H54 (cell line): ENCODE measurements at places on chromosomes 12 and 14.

- peak; percentile 30 for DNase-seq
These were observed 99.6 kb downstream of the RIN3 start for GRCh38 chr14:92613008-92613658.

DNA sequence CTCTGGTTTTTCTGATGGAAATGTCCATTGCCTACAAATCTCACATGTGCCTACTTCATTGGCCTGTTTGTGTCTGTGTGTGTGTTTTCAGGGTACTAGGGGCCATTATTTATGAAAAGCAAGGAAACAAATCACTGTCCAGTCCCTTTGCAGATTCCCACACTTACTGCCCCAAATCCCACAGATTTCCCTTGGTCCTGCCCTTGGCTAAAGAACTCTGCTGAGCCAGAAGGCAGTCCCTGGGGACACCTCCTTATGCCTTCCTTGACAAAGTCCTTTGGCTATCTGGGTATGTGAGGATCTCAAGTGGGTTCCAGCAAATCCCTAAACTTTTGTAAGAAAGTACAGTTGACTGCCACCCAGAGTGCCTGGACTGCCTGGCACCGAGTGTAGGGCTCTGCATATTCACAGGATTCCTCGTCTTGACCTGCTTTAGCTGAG lies 388.1 kb downstream of the BCAT1 start:
- DNase-seq = no peak

DNA sequence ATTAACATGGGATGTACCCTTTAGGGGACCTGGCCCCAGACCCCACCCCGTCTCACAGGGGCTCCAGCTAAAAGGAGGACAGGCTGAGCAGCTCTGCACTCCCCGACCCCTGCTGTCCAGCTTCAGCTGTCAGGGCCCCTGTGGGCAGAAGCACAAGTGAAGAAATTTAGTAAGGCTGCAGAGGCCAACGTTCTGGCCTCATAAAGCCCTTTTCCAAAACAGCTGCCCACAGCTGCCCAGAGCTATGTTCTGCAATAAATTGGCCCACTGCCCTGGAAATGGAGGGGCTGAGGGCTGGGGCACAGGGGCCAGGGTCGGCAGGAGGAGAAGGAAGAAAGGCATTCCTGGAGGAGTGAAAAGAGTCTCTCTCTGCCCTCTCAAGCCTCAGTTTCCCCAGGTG lies 357.1 kb downstream of the BCL11B start:
- no peak for DNase-seq

GRCh38 chr14:101557321-101557695 lies 4.0 kb upstream of the DIO3 start:
- DNase-seq = no peak

DNA sequence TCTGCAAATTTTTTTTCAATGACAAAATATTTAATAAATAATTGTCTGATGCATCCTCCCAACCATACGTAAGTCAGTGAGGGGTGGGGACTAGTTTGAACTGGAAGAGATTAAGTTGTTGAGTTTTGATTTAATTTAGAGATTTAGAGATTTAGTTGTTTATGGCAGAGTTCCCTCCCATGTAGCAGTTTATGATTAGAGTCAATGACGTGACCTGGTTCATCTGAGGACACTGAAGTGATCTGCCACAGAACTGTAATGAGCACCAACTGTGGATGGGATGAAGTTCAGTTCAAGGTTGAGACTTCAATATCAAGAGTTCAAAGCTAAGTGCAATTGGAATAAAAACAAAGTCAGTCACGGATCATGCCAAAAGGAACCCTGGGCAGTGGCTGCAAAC lies 609.3 kb downstream of the NOVA1 start:
- no peak for DNase-seq

GRCh38 chr12:38162013-38162412 lies 154.6 kb upstream of the ALG10B start:
- DNase-seq = no peak

DNA sequence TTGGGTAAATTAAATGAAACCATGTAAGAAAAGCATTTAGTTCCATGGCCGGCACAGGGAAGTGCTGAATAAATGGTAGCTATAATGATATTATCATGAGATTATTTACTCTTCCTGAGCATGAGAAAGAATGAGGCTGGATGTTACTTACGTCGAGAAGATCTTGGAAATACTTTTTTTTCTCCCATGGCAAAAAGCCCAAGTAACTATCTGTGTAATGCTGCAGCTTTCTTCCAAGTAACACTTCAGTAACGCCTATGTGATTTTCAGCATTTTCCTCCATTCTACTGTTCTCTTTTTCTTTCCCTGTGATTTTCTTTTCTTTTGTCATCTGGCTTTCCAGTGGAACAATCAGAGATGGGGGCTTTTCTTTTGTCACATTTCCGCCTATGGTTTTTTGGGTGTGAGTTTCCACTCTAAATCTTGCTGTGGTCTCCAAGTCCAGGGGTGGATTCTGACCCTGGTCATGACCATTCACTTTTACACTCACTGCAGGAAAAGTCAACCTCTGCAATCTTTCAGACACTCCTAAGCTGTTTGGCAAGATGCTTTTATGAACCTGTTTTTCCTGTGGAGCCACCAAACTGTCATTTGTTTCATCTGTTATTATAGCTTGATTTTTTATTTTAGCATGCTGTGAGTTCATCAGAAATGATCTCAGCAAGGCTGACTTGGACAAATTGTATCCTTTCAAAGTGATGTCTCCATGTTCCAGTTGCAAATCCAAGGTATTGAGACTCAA lies 25.0 kb upstream of the SYCP3 start:
- DNase-seq = no peak

GRCh38 chr12:5901416-5901815 lies 43.6 kb downstream of the ANO2 start:
- DNase-seq = no peak

DNA sequence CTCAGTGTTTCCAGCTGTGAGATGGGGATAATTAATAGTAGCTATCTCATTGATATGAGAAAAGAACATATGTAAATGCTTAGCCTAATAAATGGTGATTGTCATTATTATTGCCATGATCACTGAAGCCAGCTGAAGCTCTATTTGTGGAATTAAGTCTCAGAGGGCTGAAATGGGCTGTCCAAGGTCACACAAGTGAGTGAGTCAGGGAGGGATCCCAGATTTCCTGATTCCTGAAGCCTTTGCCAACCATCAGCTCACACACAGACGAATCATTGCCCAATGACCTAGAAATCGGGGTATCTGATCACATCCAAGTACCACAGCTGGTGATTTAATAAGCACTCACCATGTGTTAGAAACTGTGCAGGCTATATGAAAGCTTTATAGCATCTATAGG lies 21.6 kb upstream of the TMEM229B start:
- DNase-seq = no peak

DNA sequence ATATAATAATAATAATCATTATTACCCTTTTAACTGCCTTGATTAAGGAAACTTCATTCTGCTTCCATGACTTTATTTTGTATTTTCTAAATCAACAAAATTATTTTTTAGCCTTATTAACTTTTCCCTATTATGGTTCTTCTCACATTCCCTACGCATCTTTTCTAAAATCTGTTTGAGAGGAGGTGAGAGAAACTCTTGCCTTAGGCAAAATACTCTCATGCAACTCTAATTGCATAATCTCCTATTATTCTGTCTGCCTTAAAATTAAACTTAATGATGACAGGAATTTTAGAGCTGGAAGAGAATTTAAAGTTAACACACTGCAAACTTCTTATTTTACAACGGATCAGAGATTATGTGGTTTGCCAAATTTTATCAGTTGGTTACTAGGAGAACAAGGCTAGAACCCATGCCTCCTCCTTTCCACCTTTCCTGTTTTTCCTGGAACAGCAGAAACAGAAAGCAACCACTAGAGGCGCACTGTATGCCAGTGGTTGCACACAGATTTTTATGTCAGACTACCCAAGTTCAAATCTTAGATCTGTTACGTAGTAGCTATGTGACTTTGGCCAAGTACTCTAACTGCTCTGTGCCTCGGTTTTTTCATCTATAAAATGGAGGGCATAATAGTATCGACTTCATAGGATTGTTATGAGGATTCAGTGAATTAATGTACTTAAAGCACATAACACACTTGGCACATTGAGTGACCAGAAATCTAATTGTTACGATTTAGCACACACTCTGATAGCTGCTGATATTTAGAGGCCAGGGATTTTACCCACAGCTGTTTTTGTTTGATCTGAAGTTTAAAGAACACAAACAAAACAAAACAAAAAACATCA lies 4.3 kb upstream of the BRMS1L start:
- peak; percentile 33 for DNase-seq

- DNase-seq = no peak
These were observed 14.2 kb downstream of the APPL2 start for GRCh38 chr12:105221583-105222283.

DNA sequence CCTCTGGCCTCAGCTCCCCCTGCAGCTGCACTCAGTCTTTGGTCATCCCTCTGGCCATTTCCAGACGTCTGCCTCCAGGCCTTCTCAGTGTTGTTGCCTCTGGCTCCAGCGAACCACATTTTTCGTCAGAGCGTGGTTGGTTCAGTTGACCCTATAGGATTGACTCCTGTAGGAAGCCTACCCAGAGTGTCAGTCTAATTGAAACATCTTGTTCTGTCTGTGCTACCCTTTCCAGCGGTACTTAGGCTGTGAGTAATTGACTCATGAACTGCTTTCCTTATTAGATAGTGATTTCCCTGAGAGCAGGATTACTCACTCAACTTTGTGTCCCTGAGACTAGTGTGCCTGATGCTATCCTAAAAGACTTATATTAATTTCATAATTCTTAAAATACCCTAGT lies 373.2 kb downstream of the ATP23 start:
- DNase-seq = no peak

DNA sequence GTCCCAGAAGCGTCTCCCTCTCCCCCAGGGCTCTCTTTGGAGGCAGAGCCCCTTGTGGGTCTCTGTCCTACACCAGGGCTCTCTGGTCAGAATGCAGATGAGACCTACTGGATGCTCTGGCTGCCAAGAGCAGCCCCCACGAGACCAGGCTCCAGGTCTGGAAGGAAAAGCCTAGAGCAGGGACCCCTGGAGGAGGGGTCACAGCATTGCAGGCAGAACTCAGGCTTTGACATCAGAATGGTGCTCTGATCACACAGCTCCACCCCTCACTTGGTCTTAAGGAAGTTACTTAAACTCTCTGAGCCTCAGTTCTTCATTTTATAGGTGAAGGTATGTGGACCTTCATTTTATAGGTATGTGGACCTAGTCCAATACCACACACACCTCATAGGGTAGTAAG lies 83.1 kb downstream of the ARL6IP4 start:
- DNase-seq = no peak

DNA sequence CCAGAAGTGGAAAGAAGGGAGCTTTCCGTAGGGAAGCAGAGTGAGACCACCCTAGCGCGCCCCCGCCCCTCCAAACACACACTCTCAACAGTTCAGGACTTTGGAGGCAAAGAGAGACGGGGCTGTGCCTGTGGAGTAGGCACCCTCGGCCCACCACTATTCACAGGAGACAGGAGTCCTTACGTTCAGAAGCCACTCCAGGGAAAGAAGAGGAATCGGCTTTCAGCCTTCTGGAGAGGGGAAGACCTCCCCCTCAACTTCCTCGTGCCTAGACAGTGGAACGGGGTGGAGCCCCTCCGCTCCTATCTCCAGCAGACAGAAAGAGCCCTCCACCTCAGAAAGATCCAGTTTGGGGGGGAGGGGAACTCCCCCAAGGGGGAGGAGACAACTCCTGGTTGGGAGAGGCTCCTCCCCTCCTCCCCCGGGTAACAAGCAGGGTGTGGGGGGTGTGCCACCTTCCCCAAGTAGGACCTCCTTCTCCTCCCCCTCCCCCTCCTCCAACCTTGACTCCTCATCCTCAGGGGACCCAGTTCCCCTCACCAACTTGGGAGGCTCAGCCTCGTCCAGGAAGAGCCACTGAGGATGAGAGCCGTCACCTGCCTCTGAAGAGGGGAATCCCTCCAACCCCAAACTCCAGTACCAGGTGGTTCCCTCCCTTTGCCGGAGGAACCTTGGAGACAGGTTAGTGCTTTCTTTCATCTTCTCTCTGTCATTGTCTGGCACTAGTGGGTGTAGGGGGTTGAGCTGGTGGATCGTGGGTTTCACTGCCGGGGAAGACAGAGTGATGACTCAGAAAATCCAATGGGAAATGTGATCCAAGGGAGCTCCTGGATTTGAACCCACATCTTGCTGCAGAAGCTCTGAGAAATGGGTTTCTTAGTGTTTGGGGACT lies 883 bp downstream of the FOXJ2 start:
- DNase-seq = peak; percentile 62

GRCh38 chr12:6769666-6770065 lies 2.7 kb upstream of the LAG3 start:
- DNase-seq = no peak

GRCh38 chr12:11949738-11950411 lies 120.9 kb upstream of the BCL2L14 start:
- no peak for DNase-seq

DNA sequence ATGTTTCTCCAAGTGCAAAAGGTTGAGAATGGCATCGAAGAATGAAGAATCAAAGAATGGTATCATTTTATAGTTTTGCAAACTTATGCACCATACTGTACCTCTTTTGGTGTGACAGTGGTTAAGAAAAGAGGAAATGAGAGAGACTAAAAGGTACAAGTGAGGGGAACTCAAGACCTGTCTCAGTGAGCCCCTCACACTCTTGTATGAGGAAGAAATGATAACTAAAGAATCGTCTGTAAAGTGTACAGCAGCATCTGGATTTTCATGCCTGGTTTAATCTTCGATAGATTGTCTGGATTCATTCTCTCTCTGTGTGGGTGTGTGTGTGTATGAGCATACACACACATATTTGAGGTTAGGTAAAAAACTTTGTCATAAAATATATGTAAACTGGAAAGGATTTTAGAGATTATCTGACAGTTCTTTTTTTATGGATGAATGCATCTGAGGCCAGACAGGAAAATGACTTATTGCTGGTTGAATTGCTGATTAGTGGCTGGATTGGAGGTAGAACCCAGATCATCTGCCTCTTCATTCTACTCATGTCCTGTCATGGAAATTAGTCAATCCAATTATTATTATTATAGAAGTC lies 16.0 kb upstream of the SLC38A2 start:
- no peak for DNase-seq

GRCh38 chr14:57274551-57274950 lies 5.8 kb downstream of the AP5M1 start:
- no peak for DNase-seq

- DNase-seq = no peak
These were observed 151.1 kb upstream of the SFSWAP start for GRCh38 chr12:131559517-131560516.

GRCh38 chr12:778615-779014 lies 26.2 kb downstream of the WNK1 start:
- DNase-seq = no peak

DNA sequence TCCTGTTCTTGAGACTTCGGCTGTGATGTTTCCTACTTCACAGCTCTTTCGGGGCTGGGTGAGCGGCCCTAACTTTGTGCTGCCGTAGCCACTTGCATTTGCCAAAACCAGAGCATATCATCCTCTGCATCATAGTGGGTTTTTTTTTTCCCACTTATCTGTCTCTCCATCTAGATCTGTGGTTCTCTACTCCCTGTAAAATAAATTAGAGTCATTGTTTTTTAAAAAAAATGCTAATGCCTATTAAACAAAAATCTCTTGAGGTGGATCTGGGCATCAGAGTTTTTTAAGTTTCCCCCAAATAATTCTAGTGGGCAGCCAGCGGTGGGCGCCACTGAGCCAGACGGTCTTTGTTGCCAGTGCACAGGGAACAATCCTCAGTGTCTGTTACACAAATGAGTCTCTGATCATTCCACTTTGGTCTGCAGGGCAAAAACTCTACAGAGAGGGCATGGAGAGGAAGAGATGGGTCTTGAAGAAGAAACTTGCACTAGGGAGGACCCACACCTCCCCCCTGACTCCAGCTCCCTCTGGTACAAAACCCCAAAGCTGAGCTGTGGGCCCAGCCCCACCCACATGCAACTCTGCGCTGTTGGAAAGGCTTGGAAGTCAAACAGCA lies 62.4 kb upstream of the BCL2L14 start:
- no peak for DNase-seq

GRCh38 chr14:104016873-104017650 lies 68.4 kb upstream of the ASPG start:
- DNase-seq = no peak
